ENCODE measurements at places on chromosomes 2 and 18.

DNA sequence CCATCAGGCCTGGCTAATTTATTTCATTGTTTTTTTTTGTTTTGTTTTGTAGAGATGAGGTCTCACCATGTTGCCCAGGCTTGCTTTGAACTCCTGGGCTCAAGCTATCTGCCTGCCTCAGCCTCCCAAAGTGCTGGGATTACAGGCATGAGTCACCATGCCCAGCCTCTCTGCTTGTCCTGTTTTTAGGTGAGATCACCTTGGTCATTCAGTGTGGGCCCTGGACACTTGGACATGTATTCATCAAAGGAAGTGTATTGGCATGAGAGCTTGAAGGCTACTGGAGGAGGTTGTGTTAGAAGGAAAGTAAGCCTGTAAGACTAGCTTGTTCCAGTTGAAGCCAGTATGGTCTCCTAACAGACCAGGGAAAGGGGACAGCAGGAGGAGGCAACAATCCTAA is 229.2 kb upstream of the RGPD4 start:
- no peak for DNase-seq

DNA sequence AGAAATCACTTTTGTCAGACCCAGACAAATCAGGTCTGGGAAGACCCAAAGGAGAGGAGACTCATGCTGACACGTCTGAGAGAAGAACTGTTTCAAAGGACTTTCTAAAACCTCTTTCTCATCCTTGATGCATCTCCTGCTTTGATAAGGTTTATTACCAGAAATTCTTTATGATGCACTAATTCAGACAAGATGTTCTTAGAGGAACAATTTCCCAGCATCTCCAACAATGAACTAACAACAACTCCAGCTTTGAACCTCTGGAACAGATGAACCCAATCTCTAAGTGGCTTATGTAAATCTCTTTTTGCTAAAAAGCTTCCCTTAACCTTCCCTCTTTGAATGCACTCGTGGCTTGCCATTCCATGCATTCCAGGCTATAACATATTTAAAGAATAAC is 15.9 kb upstream of the SERPINB11 start:
- DNase-seq, result no peak

DNA sequence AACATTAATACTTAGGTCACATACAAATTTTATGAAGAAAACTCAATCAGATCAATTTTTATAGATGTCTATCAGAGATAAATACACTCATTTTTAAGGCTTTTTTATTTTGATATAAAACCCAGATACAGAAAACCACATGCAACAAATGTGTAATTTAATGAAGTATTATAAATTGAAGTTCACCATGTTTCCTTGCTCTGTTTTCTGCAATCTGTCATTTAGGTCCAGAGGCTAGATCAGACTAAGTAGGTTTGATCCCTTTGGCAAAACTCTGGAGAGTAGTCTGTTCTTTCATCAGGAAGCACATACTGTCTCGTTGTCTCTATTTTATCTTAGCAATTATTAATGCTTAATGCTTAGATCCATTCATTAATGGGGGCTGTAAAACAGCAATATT is 841.6 kb downstream of the MBD2 start:
- no peak for DNase-seq

- DNase-seq, result peak; percentile 78
These were observed 2.2 kb downstream of the TGIF1 start for GRCh38 chr18:3451989-3452749.

GRCh38 chr2:113263546-113263945 is 15.2 kb downstream of the PAX8 start:
- no peak for DNase-seq

- no peak for DNase-seq
These were observed 93.9 kb downstream of the MGAT5 start for GRCh38 chr2:134347756-134348155.

- DNase-seq, result no peak
These were observed 12.8 kb downstream of the SPEG start for GRCh38 chr2:219447242-219448098.

GRCh38 chr2:30072250-30072842 is 74.5 kb upstream of the YPEL5 start:
- DNase-seq, result peak; percentile 79

GRCh38 chr2:71235930-71236587 is 9.2 kb upstream of the PAIP2B start:
- no peak for DNase-seq

DNA sequence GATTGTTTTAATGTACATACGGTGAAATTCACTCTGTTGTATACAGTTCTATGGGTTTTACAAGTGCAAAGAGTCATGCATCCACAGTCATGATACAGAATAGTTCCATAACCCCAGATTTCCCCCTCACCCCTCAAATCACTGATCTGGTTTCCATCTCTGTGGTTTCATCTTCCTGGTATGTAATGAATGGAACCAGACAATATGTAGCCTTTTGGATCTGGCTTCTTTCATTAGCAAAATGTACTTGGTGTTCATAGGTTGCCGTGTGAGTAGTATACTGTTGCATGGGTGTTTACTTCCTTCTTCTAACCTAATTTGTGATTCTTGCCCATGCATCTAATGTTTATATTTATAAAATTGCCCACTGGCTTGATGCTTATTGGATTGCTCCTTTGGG is 298.7 kb upstream of the NRP2 start:
- DNase-seq, result no peak

- DNase-seq, result no peak
These were observed 440.5 kb downstream of the SETBP1 start for GRCh38 chr18:45121146-45121545.
